ENCODE measurements at places on chromosomes 6 and 20.

DNA sequence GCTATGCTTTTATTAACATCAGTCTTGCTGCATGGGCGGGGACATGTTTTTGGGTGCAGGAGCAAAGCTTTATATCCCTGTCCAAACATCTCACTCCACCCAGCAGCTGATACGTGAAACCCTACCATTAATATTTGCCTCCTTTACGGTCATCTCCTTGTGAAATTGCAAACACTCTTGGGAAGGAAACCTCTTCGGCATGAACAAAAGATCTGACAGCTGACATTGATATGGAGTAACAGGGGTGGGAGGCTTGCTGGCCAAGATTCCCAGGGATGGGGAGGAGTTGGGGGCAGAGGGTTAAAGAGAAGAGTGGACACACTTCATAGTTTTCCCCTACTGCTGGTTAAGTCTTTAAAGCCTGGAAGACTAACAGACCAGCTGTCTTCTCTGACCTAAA is 22.2 kb upstream of the VEGFA start:
- no peak for DNase-seq

DNA sequence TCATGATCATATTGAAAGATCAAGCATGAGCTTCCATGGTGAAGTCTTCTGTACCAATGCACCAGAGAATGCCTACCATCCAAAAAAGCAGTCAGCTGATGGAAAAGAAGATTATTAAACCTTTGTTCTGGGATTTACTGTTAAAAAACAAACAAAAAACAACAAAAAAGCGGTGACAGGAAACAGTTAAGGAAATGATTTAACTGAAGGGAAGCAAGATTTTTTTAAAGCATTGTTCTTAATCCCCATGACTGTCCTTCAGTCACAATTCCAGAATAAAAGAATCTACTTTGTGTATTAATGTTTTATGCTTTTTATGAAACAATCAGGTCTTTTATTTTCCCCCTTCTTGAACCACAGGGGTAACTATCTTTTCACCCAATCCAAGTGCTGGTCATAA is 23.9 kb downstream of the FAM162B start:
- DNase-seq, result no peak

DNA sequence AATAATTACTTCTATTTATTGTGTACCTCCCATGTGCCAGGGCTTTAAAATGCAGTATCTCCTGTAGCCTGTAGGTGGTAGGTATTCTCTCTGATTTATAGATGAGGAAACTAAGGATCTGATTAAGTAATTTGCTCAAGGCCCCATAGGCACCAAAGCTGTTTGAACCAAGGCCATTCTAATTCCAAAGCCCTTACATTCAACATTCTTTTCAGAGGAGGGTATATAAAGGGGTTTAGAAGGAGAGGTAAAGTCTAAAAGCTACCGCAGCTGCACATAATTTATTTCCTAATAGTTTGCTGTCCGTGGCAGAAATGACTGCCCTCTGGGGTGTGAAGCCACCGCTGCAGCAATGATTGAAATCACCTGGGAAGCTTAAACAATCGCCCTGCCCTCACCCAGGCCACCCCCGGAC is 95.0 kb upstream of the FAM8A1 start:
- no peak for DNase-seq

GRCh38 chr6:90413867-90414266 is 117.2 kb upstream of the BACH2 start:
- no peak for DNase-seq

- DNase-seq, result no peak
Observed at GRCh38 chr6:6891949-6892461, 215.8 kb upstream of the RREB1 start.

GRCh38 chr6:18498408-18498807 is 111.3 kb downstream of the RNF144B start:
- no peak for DNase-seq

DNA sequence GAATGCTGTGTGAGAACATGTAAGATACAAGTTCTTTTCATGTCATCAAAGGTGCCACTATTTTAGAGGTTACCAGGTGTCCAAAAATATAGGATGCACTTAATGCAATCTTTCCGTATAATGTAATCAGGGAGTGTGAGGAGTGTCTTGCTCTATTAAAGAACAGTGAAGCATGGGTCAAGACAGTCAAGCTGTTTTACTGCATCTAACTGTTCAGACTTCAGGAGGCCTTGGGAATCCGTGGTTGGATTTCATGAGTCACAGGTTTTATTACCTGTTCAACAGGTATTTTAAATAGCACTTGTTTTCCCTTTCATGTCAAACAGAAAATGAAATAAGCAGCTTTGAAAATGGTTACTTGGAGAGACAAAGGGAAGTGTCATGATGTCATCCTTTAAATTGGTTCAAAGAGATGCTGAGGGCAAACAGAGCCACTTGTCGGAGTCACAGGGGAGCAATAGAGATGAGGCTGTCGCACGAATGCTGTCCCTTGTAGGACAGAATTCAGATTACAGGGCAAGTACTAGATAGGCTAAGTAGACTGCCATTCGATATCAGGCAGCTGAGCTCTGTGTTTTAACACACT is 621.5 kb downstream of the QKI start:
- no peak for DNase-seq

GRCh38 chr20:40978761-40979160 is 49.9 kb upstream of the TOP1 start:
- no peak for DNase-seq

- no peak for DNase-seq
Observed at GRCh38 chr6:41780551-41781365, at the start of gene PRICKLE4. Gene PRICKLE4 (plus strand): TSS chr6:41780782. CDS start chr6:41783474, 2,692 bp downstream.

DNA sequence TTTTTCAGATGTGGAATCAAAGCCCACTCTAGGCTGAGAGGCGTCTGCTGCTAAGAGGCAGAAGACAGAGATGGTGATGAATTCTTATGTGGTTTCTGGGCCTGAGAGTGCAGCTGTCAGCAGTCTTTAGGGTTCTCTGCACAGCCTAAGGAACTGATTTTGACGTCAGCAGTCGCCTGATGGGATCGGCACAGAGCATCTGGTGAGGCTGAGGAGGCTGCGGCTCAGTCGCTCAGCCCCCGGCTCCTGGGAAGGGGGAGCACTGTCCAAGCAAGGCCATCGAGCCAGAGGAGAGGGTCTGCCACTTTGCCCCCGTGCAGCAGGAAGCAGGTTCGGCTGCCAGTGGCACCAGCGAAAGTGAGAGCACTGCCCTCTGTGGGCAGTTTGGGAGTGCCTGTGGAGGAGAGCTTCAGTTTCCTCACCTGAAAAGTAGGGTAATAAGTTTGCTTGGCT is 92.5 kb downstream of the TCP11 start:
- DNase-seq, result peak; percentile 47

DNA sequence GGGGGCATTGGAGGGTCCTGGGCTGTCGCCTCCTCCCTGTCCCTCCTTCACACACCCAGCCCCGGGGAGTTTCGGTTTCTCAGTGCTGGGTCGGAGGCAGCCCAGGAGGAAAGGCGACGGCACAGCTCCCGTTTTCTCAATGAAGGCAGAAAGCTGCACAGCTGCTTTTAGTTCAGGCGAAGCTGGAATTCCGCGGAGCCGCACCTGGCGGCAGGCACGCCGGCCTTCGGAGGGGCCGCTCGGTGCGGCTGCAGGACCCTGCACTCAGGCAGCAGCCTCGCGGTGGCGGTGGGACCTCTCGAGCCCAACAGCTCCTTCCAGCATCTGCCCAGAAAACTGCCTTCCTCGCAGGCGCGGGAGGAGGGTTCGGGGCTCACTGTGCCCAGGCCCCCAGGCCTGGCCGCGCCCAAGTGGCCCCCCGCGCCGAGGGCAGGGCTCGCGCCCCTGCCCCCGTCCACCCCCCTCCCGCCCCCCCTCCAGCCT is 4.6 kb downstream of the FOXQ1 start:
- no peak for DNase-seq

DNA sequence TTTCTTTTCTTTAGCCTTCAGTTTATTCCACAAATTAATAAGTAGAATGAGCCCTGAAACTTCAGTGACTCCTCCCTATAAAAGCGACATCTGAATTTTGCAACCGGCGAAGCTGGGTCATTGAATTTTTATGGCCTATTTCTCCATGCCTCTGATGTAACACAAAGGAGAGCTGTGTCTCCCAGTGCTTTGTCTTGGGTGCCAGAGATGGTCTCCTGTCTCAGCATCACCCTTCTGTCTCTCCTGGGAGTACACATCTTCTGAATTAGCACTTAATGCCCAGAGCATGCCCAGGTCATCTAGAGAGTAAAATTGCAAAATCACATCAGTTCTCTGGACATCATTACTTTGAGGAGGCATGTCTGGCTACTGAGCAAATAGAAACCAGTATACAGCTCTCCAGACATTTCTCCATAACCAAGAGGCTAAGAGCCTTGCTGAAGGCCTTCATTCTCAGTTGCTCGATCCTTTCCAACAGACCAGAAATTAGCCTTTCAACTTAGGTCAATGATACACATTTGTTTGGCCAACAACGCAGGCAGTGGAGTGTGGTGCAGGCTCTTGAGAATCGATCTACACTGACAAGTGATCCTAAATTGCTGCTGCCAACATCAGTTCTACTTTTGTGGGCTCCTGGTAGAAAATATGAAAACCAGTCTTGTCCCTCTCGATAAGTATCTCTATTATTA is 176.0 kb upstream of the FOXQ1 start:
- no peak for DNase-seq

GRCh38 chr6:118668761-118669385 is 17.5 kb upstream of the CEP85L start:
- no peak for DNase-seq

GRCh38 chr20:48697845-48698491 is 129.8 kb downstream of the PREX1 start:
- peak; percentile 54 for DNase-seq

DNA sequence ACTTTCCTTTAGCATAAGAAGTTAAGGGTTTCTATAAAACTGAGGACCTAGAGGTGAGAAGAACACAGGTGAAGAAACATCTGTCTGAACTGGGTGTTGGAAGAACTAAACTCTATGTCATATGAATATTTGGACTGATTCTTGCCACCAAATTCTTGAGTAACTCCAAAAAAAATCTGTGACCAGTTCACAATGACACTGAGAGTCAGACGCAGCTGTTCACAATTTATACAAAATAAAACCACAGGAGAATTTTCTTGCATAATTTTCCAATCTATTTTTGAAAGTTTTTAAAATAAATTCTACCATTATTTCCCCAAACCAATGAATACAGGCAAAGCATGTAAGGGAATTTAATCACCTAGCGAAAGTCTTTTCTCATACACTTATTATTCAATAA is 148.1 kb upstream of the TCF21 start:
- no peak for DNase-seq

GRCh38 chr6:163504984-163505640 is 90.6 kb downstream of the QKI start:
- no peak for DNase-seq

GRCh38 chr6:151007076-151007475 is 141.6 kb downstream of the MTHFD1L start:
- DNase-seq, result no peak

DNA sequence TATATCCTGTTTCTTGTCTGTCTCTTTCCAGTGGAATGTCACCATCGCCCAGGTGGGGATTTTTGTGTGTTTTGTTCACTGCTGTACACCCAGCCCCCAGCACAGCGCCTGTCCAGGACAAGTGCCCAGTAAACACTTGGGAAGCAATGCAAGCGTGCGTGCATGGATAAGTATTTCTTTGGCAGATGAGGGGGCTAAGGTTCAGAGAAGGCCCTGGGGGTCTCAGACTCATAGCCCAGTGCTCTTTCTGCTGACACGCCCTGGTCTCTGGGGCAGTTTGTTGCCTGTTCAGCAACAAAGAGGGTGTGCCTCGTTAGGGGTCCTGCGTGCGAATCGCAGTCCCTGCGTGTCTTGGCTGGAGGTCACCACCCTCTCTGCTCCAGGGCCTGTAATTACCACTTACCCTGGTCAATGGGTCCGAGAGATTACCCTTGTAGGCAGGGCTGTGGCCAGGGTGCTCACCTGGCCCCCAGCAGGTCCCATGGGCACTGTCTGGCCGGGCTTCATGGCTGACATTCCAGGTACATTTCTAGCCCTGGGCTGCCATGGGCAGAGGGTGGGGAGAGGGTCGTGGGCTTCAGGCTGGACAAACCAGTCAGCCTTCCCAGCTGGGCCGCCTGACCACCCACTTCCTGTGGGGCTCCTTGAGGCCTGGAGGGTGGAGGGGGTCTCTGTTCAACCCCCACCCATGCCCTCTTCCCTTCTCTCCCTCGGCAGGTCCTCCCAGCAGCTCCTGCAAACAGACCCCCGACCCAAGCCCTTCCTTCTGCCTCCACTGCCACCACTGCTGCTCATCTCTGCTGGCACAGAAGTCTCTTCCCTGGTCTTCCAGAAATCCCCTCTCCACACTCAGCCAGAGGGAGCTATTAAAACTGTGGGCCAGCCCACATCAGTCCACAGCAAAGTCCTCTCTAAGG is 87.1 kb downstream of the CEBPB start:
- DNase-seq, result no peak

DNA sequence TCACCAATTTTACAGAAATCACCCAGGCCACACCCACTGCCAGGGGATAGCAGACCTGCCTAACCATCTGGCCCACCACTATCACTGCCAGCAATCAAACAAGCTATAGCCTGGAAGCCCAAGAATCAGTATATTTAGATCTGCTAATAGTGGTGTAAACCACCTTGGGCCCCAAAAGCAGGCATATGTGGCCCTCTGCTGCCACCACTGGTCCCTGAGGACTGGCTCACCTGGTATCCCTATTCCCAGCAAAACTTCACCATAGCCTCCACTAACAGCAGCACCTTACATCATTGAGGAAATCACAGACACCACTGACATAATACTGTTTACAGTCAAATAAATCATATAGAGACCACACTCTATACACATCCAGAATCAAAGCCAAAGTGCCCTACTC is 880.4 kb upstream of the MAN1A1 start:
- no peak for DNase-seq

DNA sequence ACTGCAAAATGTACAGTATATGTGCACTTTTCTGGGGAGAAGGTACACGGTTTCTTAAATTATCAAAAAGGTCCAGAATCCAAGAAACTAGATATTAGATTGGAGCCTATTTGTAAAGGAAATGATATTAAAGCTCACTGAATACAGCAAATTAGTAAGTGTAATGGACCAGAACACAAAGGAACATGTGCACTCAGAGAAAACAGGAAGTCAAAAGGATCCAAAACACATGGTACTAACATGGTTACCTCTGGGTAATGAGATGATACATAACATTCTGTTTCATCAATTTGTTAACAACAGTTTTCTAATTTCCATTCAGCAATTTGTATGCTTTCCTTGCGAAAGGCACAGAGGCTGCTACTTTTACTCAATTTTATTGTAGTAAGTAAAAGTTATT is 18.7 kb downstream of the ZNF322 start:
- DNase-seq, result no peak

DNA sequence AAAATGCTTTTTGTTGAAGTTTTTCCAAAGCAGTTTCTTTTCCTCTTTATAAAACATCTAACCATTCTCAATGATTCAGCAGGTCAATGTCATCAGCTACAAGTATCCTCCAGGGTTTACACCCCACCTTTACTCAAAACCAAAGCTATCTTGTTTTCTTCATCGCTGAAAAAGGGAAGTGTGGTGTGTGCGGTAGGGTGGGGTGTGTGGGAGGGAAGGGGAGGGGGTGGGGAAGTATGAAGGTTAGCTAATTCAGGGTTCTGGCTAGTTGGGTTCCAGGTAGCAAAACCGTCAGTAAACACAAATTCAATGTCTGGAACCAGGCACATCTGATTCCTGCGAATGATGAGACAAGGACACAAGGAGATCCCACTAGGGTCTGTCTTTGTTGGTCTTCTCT is 189.6 kb downstream of the GJA10 start:
- DNase-seq, result no peak

- DNase-seq, result no peak
Observed at GRCh38 chr20:54611708-54612412, 136.5 kb downstream of the DOK5 start.

All from dorsolateral prefrontal cortex (tissue), 122 donors.